Cardiac septum (tissue), 1 donor: ENCODE measurements at places on chromosomes 13 and 19. TPM values are rescaled to one million over a fixed set of nuclear protein-coding genes. Genes with fewer than 3 reads are reported as not detected.
A peak's percentile ranks its signal among the peaks of the same experiment; 100 is the strongest.

COX6B2 gene
- total RNA-seq = not detected

DNA sequence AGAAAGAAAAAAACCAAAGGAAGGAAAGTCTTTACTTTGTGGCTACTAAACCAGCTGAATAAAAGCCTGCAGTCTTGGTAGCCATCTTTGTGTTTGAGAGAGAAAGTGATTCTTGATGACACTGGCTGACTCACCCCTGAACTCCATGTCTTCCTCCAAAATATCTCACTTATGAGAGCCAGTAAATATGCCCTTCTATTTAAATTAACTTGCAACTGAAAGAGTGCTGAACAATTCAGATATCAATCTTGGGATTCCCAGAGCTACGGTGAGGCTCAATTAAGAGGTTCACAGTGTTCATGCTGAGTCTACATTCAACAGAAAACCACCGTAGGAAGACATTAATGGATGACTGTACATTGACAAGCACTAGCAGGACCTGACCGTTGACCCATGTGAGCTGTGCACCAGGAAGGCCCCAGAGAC, 57.9 kb downstream of the KCTD12 start:
- no peak for DNase-seq

DNA sequence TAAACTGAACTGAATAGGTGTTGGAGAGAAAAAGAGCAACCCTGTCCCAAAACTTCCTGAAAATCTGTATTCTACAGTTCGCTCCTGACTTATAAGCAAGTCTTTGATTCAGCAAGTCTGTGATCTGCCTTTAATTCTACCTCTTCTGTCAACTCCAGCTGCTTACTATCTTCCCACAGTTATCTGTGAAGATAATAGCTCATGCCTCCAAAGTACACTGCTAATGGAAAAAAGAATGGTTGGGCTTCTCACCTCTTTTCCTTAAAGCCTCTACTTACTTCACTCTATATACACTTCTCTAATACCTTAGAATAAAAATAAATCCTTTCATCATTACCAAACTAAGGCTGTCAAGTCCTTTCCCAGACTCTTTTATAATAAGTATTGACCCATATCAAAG, 391.5 kb upstream of the MIR17HG start:
- DNase-seq = no peak

GRCh38 chr13:99296398-99296797, 10.8 kb downstream of the GPR183 start:
- no peak for DNase-seq

DNA sequence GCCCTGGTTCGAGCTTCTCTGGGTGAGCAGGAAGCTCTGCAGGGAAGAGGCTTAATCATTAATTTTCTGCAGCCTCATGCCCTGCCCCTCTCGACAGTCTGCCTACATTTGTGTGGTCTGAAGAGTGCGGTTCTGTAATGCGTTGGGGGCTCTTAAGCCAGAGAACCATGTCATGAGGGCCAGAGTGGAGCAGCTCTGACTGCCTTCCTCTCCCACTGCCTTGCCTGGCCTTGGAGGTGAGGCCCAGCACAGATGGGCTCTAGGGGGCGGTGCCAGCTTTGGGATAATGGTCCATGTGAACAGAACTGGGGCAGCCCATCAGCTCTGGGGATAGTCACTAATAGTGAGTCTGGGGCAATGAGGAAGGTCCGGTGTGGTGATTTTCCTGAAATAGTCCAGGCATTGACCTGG, 5.7 kb downstream of the FGF9 start:
- no peak for DNase-seq

GRCh38 chr13:112996671-112997091, 27.7 kb downstream of the MCF2L start:
- no peak for DNase-seq

ZNF536 gene
- 11.9 TPM for total RNA-seq

DNA sequence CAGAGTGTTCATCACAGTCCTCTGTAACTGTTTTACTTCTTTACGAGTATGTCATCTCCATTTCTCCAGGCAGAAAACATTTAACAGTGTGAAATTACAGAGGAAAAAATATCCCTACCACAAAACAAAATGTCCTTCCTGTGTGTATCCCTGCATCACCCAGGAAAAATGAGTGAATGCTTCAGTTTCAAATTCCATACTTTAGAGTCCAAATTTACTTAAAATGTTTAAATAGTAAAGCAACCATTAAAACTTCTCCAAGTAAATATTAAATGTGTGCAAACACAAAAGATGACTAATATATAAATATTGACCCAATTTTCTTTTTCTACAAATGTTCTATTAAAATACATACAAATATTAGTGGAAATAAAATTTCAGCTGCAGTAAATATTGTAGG, 1016.6 kb upstream of the PCDH20 start:
- no peak for DNase-seq

C1QTNF9B gene
- total RNA-seq = 0.48 TPM

GRCh38 chr13:112885782-112886268, 83.2 kb upstream of the MCF2L start:
- peak; percentile 81 for DNase-seq

BRME1 gene
- total RNA-seq = 0.35 TPM

C13orf46 gene
- 0.40 TPM for total RNA-seq

MEDAG gene
- total RNA-seq = 11.7 TPM

NBEA gene
- total RNA-seq = 27.3 TPM

DNA sequence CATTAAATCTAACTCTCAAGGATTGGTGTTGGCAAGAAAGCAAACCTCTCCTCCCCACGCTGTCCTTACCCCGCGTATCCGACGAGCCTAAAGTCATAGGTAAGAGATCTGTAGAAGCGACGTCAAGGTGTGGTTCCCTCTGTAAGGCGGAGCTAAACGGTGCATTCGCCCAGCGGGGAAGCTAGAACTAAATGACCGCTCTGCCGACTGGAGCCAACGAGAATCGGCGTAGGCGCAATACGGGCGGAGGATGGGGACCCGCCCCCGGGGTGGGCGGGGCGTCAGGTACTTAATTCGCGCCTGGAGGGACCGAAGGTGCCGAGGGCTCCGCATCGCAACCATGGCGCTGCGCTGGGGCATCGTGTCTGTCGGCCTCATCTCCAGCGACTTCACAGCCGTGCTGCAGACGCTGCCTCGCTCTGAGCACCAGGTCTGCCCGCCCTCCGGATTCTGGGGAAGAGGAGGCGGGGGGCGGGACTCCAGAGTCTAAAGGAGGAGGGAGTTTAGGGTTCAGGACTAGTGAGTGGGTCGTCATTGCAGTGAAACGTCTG, at the start of gene DHDH:
Gene DHDH (plus strand): TSS at position 318 of the 551 bp plus-strand sequence. CDS start 23 bp downstream, at position 341.
- peak; percentile 91 for DNase-seq

DNA sequence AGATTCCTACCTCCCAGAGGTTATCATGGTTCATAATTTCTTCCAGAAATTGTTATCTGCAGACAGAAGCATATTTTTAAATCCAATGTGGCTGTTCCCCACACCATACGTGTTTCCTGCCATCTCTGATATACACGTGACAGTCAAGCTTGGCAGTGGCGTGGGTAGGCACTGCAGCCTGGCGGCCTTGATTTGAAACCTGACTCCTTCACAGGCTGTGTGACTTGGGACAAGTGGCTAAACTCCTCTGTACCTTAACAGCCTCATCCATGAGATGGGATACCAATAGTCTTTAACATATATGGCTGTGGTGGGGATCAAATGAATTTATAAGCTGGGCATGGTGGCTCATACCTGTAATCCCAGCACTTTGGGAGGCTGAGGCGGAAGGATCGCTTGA, 33.2 kb downstream of the DPF1 start:
- no peak for DNase-seq

MCEMP1 gene
- 0.54 TPM for total RNA-seq

DNA sequence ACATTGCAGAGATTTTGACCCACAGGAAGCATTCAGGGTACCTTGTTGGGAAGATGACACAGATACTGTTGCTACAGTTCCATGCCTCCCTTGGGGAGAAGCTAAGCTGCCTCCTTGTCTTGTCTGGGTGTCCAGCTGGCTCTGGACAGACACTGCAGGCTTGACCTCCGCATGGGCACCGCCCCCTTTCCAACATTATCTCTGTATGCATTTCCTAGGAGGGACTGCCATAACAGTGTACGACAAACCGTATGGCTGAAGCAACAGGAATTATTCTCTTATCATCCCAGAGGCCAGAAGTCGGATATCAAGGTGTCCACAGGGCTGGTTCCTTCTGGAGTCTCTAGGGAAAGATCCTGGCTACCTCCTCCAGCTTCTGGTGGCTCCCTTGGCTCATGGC, 67.0 kb upstream of the USE1 start:
- no peak for DNase-seq

CBARP gene
- 1.9 TPM for total RNA-seq

GRCh38 chr19:4870025-4870700, 2.7 kb upstream of the PLIN3 start:
- peak; percentile 82 for DNase-seq

- DNase-seq = no peak
Observed at GRCh38 chr13:59144700-59145099, 1019.0 kb downstream of the DIAPH3 start.

DLL3 gene
- total RNA-seq = not detected

CYP4F8 gene
- total RNA-seq = not detected

DNA sequence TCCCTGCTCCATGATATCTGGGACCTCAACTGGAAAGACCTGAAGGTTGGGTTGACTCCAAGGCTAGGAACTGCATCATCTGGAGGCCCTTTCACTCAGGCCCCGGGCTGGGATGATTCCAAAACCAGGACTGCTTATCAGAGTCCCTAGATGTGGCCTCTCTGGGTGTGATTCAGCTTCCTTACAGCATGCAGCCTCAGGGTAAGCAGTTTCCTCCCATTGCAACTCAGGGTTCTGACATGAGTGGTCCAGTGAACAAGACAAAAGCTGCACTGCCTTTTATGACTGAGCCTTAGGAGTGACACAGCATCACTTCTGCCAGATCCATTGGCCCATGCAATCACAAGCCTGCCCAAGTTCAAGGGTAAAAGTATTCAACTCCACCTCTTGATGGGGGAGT, 502.8 kb downstream of the COG6 start:
- DNase-seq = no peak

DNA sequence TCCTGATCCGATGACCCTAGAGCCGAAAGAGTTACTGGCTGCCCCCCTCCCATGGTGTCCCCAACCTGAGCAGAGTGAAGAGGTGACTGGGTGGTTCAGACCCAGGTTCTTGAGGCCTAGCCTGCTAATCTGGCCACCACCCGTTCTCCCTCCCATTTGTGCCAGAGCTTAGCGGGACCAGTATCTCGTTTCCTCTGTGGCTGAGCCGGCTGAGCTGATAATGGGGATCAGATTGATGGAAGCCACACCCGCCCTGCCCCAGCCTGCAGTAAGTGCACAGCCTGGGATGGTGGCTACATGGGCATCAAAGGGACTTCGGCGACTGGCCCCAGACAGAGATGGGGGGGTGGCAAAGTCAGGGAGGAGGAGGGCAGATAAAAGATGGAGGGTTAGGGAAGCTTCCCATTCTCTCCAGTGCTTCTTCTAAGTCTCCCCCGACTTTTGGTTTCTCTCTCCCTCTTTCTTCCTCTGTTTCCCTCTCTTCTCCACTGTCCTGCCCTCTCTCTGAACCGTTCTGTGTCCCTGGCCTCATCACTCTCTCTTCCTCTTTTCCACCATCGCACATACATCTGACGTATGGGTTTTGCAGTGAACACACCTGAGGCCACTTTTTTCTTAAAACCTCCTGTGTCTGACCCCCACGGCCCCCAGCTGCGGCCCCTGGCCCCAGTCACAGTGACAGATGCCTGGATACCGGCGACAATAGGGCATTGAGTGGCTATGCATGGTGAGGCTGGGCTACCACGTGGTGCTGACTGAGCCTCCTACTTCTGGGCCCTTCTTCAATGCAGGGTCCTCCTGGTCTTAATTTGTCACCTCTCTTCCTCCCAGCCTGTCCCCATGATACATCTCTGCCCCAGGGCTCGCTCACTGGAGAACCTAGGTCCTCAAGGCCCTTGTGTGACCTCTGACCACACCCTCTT, 2.4 kb downstream of the ELAVL3 start:
- no peak for DNase-seq

CABP5 gene
- total RNA-seq = not detected

GRCh38 chr19:58350001-58350861, 3.1 kb downstream of the A1BG start:
- no peak for DNase-seq

KIR3DL1 gene
- not detected for total RNA-seq

- no peak for DNase-seq
Observed at GRCh38 chr13:39599842-39600241, 3.2 kb downstream of the LHFPL6 start.

DNA sequence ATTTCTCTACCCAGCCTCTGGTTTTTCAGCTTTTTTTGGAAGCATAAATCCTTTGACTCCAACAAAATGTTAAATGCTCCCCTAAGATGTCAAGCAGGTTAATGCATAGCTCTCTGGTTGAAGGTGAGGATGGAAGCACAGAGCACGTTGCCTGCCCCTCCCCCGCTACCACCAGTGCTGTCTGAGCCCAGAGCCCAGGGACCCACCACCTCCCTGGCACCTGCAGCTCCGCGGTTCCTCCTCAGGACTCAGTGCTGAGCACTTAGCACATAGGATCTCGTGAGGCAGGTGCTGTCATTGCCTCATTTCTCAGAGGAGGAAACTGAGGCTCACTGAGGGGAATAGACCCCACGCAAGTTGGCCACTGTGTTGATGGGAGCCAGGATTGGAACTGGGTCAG, 48.6 kb downstream of the DPF1 start:
- no peak for DNase-seq

- no peak for DNase-seq
Observed at GRCh38 chr13:98203646-98204326, 26.7 kb upstream of the RNF113B start.

UPK1A gene
- total RNA-seq = not detected

TMEM150B gene
- 0.62 TPM for total RNA-seq

FCHO1 gene
- total RNA-seq = 1.0 TPM

PSG6 gene
- total RNA-seq = not detected

- DNase-seq = no peak
Observed at GRCh38 chr13:36298535-36299068, 988 bp upstream of the CCDC169 start.

- DNase-seq = no peak
Observed at GRCh38 chr19:54275951-54276350, 5.0 kb downstream of the LILRB2 start.

DNA sequence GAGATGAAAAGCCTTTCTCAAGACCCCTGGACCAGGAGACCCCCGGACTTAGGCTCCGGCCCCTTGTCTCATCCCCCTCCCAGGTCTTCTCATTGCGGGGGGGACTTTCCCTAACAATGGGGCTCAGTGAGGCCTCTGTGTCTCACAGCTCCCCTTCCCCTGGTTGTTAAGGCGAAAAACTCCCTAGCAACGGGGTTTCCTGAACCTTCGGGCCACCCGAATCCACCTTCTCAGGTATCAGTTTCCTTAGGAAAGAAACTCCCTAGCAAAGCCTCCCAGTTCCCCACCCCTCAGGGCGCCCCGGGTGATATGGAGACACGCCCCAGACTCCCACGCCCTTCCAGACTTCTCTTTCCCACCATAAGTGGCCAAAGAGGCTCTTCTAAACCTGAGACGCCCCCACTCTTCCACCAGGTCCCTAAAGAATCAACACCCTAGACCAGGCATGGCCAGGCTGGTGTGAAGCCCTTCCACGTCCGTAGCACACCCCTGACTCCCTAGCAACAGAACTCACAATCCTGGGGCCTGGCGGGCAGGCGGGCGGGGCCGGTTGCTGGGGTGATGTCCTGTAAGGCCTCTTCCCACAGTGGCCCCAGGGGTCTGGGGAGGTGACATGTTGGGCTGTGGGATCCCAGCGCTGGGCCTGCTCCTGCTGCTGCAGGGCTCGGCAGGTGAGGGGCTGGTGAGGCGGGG, at the start of gene TMEM190:
Gene TMEM190 (plus strand): TSS at position 586 of the 693 bp plus-strand sequence. CDS start 28 bp downstream, at position 614.
- no peak for DNase-seq

GRCh38 chr19:48918801-48919247, 14.7 kb upstream of the DHDH start:
- DNase-seq = no peak
